ENCODE measurements at places on chromosomes 3 and 15.

DNA sequence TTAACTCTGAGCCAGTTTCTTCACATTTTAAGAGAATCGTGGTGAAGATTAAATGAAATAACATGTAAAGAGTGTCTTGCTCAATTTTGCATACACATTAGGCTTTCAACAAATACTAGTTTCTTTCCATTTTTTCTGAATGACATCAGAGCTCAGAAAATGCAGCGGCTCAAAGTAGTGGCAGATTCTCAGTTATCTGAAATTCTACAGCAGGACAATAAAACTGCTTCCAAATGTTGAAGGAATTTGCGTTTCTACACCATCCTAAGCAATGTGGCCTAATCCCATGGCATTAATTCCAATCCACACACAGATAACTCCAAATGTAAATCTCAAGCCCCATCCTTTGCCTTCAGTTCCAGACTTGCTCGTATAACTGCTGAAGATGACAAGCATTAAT lies 115.8 kb downstream of the PLCH1 start:
- DNase-seq, result no peak

- no peak for DNase-seq
Observed at GRCh38 chr3:133475245-133476010, 75.6 kb downstream of the BFSP2 start.

DNA sequence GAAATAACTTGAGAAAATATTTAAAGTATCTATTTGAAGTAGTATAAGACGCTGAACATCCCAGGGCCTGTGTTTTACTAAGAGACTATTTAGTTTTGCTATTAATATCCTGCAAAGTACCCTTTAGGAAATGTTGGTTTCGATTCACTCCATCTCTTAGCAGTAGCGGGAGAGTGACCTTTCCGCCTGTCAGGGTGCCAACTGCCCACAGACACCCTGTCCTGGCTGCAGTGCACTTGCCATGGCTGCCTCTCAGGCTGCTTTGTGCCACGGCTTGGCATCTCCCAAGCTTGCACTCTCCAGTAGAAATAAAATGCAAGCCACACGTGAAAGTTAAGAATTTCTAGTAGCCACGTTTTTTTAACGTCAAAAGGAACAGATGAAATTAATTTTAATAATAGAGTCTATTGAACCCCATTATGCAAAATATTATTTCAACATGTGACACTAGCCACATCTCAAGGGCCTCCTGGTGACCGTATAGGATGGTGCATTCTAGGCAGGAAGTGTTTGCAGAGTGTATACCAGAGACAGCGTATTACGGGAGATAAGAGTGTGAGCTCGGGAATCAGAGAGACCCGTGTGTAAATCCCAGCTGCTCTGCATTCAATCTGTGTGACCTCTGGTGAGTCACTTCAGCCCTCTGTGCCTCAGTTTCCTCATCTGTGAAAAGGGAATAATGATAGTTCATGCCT lies 19.8 kb downstream of the ADAMTS9 start:
- DNase-seq, result no peak

DNA sequence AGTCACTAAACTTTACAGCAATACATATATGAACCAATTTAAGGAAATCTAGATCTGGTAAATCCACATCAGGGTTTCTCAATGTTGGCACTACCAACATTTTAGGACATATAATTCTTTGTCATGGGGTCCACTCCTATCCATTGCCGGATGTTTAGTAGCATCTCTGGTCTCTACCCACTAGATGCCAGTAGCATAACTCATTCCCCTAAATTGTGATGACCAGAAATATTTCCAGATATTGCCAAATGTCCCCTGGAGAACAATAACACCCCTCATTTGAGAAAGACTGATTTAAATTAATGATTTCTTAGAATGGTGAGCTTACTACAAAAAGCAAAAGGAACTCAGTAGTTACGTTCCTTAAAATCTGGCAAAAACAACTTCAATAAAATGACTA lies 23.1 kb upstream of the ANKRD28 start:
- peak; percentile 34 for DNase-seq

DNA sequence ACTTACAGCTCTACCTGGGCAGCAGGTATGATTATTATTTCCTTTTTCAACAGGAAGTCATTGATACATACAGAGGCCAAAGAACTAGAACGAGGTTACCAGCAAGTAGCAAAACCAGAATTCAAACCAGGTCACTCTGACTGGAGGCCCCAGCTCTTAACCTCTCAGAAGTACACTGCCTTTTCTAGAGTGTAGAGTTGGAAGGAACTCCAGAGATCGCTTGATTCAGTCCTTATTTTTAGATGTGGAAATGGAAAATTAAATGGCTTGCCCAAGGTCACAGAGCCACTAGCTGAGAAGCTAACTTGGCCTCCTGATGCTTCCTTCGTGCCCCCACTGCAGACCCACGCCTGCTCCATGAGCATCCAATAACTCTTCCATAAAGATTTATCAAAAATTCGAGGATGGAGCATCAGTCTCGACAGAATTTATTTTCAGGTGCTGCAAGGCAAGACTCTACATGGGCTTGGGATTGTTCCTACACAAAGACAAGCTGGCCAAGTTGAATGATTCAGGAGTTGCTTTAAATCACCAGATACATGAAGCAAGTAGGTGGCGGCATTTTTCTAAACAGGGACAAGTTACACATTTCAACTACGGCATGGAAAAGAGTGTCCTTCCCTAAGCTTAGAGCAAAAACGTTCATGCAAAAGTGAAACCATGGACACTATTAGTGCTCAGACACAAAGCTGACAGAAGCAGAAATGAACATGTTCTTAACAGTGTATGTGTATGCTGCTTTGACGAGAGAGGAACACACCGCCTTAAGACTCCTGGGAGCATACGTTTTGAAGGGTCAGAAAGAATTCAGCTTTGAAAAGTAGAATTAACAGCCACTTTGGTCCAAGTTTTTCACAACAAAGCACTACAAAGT lies 235.7 kb downstream of the THRB start:
- no peak for DNase-seq

DNA sequence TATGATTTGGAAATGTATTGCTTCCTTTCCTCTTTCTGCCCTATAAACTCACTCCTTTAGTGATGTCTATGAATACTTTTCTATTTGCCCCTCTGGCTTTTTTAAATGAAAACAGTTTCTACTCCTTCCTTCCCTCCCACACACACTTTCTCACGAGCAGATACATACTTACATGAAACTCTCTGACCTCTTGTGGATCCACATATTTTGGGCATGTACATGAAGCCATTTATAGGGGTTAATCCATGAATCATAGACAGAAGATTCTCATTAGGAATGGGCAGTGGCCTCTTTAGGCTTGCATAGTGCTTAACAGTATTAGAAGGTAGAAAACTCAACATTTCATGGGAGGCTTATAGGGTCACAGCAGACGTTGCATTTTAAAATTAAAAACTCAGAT lies 24.8 kb downstream of the ANAPC13 start:
- DNase-seq, result peak; percentile 59

GRCh38 chr3:73510334-73510733 lies 114.4 kb downstream of the PDZRN3 start:
- DNase-seq, result no peak

- no peak for DNase-seq
Observed at GRCh38 chr3:18223571-18223970, 201.6 kb downstream of the SATB1 start.

- DNase-seq, result no peak
Observed at GRCh38 chr3:78644847-78645246, 1123.0 kb downstream of the ROBO1 start.

- DNase-seq, result no peak
Observed at GRCh38 chr15:60406513-60407414, 9.0 kb upstream of the ANXA2 start.

- no peak for DNase-seq
Observed at GRCh38 chr3:175732017-175732416, 872.9 kb downstream of the NAALADL2 start.

GRCh38 chr3:44883213-44883955 lies 9.0 kb downstream of the TGM4 start:
- DNase-seq, result no peak

- peak; percentile 73 for DNase-seq
Observed at GRCh38 chr3:72036899-72037298, 252.0 kb upstream of the PROK2 start.
